ENCODE measurements at places on chromosomes 1 and 21. TPM values are rescaled to one million over a fixed set of nuclear protein-coding genes. Genes with fewer than 3 reads are reported as not detected.

RGS18 gene
- not detected for total RNA-seq

LRRIQ3 gene
- total RNA-seq, result 0.56 TPM

ASAP3 gene
- total RNA-seq, result 25.5 TPM

F3 gene
- total RNA-seq, result 3.4 TPM

PRKAA2 gene
- total RNA-seq, result 3.2 TPM

NR1I3 gene
- total RNA-seq, result not detected

WNT4 gene
- 0.14 TPM for total RNA-seq

ANKRD35 gene
- total RNA-seq, result 0.17 TPM

ZZZ3 gene
- total RNA-seq, result 101 TPM

FCRL6 gene
- not detected for total RNA-seq

PER3 gene
- total RNA-seq, result 1.9 TPM

FCAMR gene
- total RNA-seq, result not detected

TMEM61 gene
- not detected for total RNA-seq

DEPDC1 gene
- total RNA-seq, result 39.3 TPM

OPTC gene
- not detected for total RNA-seq

SH2D2A gene
- not detected for total RNA-seq

PRKCZ gene
- total RNA-seq, result 22.8 TPM

BCL2L15 gene
- total RNA-seq, result 0.17 TPM

EIF3I gene
- 353 TPM for total RNA-seq

ST6GALNAC5 gene
- not detected for total RNA-seq

C1QC gene
- not detected for total RNA-seq

CFAP141 gene
- not detected for total RNA-seq

LCE1B gene
- not detected for total RNA-seq

MTARC1 gene
- total RNA-seq, result 1.9 TPM

FCMR gene
- not detected for total RNA-seq

FNDC5 gene
- 0.88 TPM for total RNA-seq

KCNJ15 gene
- 1.4 TPM for total RNA-seq

CDC42SE1 gene
- total RNA-seq, result 63.1 TPM

DONSON gene
- 18.6 TPM for total RNA-seq

C1orf210 gene
- total RNA-seq, result not detected

COL16A1 gene
- total RNA-seq, result 0.65 TPM

SFN gene
- 0.70 TPM for total RNA-seq

TAS1R1 gene
- total RNA-seq, result under 0.01 TPM

NUAK2 gene
- total RNA-seq, result 5.0 TPM

CYP4X1 gene
- 6.3 TPM for total RNA-seq

CAMK1G gene
- total RNA-seq, result not detected

SOX13 gene
- 23.0 TPM for total RNA-seq

KRTAP12-2 gene
- total RNA-seq, result not detected

FTCD gene
- 0.17 TPM for total RNA-seq

SPATA46 gene
- not detected for total RNA-seq

OR2M3 gene
- not detected for total RNA-seq

CYB561D1 gene
- total RNA-seq, result 7.5 TPM

CYP4A11 gene
- total RNA-seq, result not detected

ANKRD13C gene
- total RNA-seq, result 27.6 TPM

ANGPTL3 gene
- not detected for total RNA-seq

CFHR3 gene
- total RNA-seq, result not detected

Data from dermis blood vessel endothelial cell (primary cell).